CD4-positive, alpha-beta T cell treated with Interleukin-12 subunit alpha and Interleukin-12 subunit beta, for 1 hour (primary cell): ENCODE measurements at places on chromosomes 12 and 14.

DNA sequence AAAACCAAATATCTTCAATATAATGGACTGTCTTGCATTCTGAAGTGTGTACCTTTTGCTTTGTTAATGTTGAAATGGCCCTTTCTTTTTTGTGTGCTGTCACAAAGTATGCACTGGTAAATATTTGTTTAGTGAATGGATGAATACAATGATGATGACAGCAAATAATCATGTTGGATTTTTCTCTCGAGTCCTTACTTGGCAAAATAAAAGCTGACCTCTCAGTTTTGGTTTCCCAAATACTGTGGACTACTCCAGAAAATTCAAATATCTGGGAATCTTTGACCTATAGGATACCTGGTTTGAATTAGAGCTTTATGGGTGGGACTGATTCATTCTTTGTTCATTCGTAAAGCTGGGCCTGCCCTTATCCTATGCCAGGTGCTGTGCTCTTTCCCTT, 5.5 kb downstream of the UBE3B start:
- no peak for DNase-seq

GRCh38 chr12:106625976-106626375, 43.2 kb downstream of the RFX4 start:
- no peak for DNase-seq

- no peak for DNase-seq
Measured at GRCh38 chr12:92602476-92602875, 100.3 kb upstream of the PLEKHG7 start.

DNA sequence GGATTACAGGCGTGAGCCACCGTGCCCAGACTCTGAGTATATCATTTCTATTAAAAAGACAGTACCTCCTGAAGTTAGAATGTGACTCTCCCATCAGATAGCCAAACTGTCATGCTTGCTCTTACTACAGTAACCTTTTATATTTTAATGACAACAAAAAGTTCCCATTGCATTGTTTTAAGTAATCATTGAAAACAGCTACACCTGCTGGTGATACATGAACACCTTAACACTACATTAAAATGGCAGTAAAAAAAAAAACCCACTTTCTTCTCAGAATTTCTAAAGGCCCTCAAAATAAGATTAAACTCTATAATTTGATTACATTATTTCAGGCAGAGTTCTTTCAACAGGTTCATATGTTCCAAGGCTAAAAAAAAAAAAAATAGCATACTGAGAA, 76.7 kb downstream of the SH2B3 start:
- peak; percentile 15 for DNase-seq

GRCh38 chr12:47778881-47779280, 5.8 kb downstream of the SLC48A1 start:
- DNase-seq: no peak

DNA sequence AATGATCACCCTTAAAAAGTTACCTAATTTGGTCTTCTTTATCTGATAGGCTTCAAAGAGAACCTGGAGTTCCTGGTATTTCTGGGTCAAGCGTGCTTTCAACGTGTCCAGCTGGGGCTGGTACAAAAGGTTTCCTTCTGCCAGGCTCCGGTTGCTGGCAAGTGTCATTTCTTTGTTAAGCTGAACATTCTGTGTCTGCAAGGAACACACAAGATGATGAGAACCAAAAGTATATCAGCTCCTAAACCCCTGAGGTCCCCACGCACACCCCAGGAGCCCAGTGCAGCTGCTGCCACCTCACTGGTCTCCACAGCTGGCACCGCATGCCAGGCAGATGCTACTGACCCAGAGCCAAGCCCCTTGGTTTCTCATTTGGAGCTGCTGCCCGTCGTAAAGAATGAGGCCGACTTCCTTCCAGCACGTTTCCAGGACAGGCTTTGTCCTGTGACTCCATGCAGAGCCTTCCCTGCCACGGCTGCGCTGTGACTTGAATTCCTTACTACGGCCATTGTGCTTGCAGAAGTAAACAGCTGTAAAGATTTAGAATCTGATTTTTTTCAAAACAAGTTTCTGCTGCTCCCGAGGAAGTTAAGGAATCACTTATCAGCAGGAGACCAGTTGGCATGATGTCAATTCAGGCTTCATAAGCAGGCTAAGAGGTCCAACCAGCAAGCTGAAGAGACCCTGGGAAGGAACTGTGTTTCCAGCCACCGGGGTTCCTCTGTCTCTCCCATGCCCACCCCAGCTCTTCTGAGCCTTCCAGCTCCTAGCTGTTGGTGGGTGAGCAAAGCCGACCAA, 24.9 kb downstream of the VPS37B start:
- no peak for DNase-seq

DNA sequence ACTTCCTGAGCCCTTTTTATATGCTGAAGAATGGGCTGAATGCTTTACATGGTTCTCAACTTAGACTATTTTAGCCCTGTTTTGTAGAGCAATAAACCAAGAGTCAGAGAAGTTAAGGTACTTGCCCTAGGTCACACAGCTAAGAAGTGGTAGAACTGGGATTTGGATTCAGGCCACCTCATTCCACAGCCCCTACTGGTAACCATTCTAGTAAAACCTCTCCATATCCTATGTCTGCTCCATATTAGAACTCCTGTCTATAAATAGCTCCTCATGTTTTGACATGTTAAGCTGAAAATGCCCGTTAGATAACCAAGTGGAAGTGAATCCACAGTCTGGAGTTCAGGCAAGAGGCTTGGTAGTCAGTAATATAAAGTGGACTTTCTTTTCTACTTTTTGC, 111.6 kb downstream of the HECTD4 start:
- no peak for DNase-seq

DNA sequence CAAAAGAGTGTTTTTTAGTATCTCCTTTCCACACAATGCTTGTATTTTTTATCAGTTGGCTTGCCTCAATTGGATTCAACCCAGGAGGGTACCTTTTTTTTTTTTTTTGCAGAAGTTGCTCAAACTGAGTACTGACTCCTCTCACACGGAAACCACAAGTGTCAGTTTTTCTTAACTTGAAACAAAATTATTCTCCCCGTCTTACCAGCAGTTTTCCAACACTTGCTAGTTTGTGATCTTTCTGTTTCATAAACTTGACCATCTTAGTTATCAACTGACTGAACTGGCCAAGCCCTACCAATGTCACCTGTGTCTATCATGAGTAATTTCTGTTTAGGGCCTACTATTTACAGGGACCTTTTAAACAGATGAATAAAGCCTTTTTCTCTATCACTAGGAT, 34.1 kb upstream of the ITPR2 start:
- peak; percentile 9 for DNase-seq

DNA sequence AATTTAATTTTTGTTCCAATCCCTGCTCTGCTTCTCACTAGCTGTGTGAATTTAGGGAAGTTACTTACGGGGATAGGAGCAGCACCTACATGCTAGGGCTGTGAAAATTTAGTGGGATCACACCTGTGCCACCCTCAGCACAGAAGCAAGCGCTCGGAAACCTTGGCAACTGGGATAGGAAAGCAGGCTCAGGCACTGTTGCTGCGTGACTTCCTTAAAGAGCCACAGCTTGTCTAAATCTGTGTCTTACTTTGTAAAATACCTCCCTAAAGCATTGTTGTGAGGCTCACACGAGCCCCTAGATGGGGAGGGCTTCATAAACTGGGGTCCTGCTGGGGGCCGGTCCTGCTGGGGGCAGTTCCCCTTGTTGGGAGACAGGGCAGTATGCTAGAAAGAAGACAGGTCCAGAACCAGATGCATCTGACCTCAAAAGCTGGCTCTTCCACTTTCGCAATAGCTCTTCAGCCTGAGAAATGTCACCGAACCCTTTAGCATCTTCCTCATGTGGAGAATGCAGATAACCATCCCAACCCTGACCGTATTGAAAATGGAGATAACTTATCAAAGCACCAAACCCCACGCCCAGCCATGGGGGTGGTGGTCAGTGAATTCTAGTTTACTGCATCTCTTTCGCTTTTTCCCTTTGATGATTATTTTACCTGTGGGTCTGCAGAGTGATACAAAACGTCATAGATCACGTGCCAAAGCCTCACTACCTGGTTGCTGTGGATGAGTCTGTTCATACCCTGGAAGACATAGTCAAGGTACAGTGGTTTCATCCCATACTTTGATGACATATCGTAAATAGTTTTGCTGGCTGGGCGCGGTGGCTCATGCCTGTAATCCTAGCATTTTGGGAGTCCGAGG, 54.1 kb downstream of the AK7 start:
- DNase-seq: no peak

- DNase-seq: peak; percentile 69
Measured at GRCh38 chr14:106844608-106845285, 1318.4 kb downstream of the TMEM121 start.

DNA sequence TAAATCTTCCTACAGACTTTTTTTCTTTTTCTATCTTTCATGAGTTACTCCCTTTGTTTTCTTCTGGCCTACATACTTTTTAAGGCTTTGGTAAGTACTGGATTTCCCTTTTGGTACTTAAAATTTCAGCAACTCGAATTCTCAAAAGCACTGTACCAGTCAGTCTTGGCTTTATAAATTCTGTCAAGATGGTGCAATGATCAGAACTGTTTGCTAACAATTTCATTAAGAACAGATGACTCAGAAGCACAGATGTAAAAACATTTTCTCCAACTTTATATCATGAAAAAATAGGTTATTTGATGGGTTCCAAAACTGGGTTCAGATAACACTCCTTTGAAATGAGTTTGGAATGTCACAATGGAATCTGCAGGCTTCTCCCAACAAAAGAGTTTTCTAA, 1961.8 kb upstream of the FLRT2 start:
- no peak for DNase-seq

DNA sequence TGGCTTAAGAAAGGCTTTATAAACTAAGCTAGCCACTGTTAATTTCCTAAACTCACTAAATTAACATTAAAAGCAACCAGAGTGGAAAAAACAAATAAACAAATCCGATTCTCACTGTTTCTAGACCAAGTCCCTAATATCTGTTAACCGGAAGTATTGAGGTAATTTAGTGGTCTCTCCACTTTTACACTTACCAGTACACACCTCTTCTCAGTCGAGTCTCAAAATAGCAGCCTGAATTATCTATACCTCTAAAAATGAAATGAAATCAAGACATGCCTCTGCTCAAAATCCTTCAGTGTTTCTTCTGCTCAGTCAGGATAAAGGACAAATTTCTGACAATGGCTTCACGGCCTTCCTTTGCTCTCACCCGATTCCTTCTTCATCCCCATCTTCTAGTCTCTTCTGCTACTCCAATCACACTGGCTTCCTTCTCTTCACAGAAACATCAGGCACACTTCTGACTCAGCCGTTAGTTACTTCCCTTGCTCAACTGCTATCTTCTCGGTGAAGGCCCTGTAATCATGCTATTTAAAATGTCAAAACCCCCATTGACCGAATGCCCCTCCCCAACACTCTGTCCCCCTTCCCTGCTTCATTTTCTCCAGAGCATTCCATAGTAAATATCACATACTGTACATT, 161.3 kb downstream of the KITLG start:
- no peak for DNase-seq

DNA sequence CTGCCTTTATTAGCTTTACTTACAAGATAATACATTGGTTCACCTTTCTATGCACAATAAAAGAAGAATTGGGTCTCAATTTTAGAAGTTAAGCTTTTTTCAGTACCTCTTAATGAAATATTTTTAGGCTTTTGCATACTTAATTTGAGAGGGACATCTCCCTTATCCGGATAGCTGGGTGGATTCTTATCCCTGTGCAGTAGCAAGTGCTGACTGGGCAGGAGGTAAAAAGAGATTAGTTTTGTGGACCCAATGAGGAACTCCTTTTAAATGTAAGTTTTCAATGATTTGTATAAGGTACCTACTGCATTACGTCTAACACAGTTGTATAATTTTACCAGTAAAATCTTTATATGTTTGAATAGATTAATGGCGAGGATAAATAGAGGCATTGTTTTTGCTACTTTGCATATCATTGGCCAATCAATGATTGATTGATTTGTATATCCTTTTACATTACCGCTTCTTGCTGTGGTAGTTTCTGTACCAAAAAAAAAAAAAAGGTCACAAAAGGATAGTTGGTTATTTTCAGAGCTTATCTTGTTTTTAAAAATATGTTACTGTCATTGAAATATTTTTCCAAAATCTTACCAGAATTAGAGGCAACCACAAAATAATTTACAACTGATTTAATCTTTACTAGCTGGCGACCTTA, 2.2 kb downstream of the CPSF6 start:
- DNase-seq: no peak

DNA sequence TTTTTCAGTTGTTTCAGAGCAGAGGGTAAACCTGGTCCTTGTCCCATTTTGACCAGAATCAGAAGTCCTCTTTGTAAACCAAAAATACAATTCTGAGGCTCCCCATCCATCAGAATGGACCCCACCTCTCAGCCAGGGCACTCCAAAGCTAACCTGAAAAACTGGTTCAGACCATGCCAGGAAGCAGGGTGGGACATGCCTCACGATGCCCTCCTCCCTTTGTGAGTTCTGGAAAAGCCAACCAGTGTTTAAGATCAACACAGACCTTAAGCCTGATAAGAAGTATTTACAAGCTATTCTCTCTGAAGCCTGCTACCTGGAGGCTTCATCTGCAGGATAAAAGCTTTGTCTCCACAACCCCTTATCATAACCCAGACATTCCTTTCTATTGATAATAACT, 35.4 kb downstream of the TNFAIP2 start:
- no peak for DNase-seq
